ENCODE measurements at places on chromosomes 12 and 14. TPM values are rescaled to one million over a fixed set of nuclear protein-coding genes. Genes with fewer than 3 reads are reported as not detected.

EML5 gene
- 3.7 TPM for total RNA-seq

GPR135 gene
- 4.3 TPM for total RNA-seq

DNA sequence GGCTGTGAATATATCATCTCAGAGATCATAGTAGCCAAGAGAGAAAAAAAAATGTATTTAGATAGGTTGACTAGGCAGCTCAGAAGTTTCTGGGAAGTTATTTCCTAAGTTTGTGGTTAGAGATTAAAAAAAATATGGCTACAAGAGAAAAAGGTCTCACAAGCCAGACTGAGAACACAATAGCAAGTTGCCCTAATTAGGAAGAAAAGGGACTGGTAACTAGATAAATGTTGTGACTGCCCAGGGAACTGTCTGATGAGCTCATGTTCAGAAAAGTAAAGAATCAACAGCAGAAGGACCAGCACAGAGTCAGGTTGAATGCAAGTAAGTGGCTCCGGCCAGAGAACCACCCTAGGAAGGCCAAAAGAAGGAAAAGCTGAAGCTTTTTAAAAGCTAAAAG lies 256.6 kb downstream of the PRKD1 start:
- DNase-seq, result no peak
- no peaks in the 10 kb centered on the region for H3K27me3 ChIP-seq
- H3K27ac ChIP-seq, result no peak overlapping the region
- H3K4me1 ChIP-seq, result peaks cover 4% of the 10 kb centered on the region

- no peaks in the 10 kb centered on the region for H3K36me3 ChIP-seq
- no peak overlapping the region for H3K4me3 ChIP-seq
- no peak overlapping the region for H3K27ac ChIP-seq
- no peak for DNase-seq
- H3K27me3 ChIP-seq, result no peaks in the 10 kb centered on the region
- H3K4me1 ChIP-seq, result peaks cover 5% of the 10 kb centered on the region
Measured at GRCh38 chr14:58540749-58541632, 96.8 kb upstream of the DACT1 start.

DNA sequence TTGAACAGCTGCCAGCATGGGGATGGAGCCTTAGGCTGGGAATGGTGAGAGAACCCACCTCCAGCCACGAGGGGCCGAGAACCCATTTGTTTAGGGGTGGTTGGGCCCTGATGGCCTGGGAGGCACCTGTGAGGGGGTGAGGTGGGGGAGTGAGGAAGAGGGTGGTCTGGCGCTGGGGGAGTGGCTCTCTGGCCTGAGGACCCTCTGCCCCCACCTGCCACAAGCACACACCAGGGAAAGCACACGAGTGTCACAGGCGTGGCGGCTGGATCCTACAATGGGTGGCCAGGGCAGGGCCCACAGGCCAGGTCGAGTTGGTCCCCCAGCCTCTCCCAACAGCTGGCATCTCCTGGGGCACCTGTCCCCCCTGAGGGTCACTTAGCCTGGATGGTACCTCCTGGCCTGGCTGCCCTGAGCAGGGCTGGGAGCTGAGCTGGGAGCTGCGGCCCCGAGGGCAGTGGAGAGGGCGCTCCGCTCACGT lies 340.5 kb downstream of the TMEM121 start:
- H3K36me3 ChIP-seq, result no peaks in the 10 kb centered on the region
- no peaks in the 10 kb centered on the region for H3K4me1 ChIP-seq
- DNase-seq, result no peak
- H3K4me3 ChIP-seq, result no peak overlapping the region
- H3K27me3 ChIP-seq, result no peaks in the 10 kb centered on the region

- no peaks in the 10 kb centered on the region for H3K27me3 ChIP-seq
- H3K4me1 ChIP-seq, result no peaks in the 10 kb centered on the region
- H3K36me3 ChIP-seq, result no peaks in the 10 kb centered on the region
- H3K27ac ChIP-seq, result no peak overlapping the region
- no peak for DNase-seq
- H3K4me3 ChIP-seq, result no peak overlapping the region
Measured at GRCh38 chr12:124040737-124041136, 67.7 kb downstream of the ZNF664 start.

GARIN6 gene
- total RNA-seq, result not detected
